ENCODE measurements at places on chromosomes 12 and 14. TPM values are rescaled to one million over a fixed set of nuclear protein-coding genes. Genes with fewer than 3 reads are reported as not detected.

Gene SLC25A21
- total RNA-seq = not detected

Gene SERPINA5
- not detected for total RNA-seq

Gene BIN2
- not detected for total RNA-seq

Gene PRH2
- not detected for total RNA-seq

Gene CCDC198
- not detected for total RNA-seq
